Upper lobe of left lung (tissue), 6 donors: ENCODE measurements at places on chromosomes 2 and 18. TPM values are rescaled to one million over a fixed set of nuclear protein-coding genes. Genes with fewer than 3 reads are reported as not detected.

DNA sequence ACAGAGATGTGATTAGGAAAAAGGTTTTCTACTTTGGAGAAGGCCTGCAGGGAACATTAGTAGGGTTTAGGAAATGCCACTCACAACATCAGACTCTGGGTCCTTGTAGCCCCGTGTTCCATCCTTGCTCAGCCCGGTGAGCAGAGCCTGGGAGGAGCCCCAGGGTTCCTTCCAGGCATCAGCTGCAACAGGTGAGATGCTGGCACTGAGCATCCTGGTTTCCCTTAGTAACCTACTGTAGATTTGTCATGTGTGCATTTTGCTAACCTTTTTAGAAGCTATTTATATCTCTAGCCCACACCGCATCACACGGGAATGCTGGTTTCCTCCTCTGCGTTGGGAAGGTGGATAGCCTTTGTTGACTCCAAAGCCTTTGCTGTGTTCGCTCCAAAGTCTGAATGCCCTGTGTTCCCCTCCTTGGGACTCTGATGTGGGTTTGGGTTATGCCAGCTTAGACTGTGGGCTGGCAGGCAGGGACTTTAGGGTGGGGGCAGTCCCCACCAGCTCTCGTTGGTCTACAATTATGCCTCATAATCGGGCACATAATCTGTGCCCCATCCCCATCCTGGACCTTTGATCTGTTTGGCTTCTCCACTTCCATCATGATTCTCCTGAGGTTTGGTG, 69.3 kb downstream of the TMEM247 start:
- H3K36me3 ChIP-seq, result no peaks in the 10 kb centered on the region
- peaks cover 47% of the 10 kb centered on the region for H3K4me1 ChIP-seq
- no peak overlapping the region for H3K27ac ChIP-seq
- no peak overlapping the region for H3K4me3 ChIP-seq
- DNase-seq, result no peak

DNA sequence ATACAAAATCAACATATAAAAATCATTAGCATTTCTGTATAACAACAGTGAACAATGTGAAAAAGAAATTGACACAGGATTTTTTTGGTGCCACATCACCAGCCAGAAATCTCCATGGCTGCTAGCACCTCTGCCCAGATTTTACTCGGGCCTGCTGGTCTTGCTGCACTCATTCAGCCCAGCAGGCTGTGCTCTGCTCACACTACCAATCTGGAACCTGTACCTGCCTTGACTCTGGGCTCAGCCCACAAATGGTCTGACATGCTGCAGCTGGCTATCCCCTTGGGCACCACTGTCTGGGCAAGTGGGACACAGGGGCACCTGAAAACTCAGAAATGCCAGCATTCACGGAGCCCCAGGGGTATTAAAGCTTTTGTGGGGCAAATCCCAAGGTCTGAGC, 392.5 kb upstream of the NRXN1 start:
- H3K36me3 ChIP-seq, result no peaks in the 10 kb centered on the region
- H3K27ac ChIP-seq, result no peak overlapping the region
- H3K4me3 ChIP-seq, result no peak overlapping the region

ARHGAP15 gene
- total RNA-seq, result 15.3 TPM

DNA sequence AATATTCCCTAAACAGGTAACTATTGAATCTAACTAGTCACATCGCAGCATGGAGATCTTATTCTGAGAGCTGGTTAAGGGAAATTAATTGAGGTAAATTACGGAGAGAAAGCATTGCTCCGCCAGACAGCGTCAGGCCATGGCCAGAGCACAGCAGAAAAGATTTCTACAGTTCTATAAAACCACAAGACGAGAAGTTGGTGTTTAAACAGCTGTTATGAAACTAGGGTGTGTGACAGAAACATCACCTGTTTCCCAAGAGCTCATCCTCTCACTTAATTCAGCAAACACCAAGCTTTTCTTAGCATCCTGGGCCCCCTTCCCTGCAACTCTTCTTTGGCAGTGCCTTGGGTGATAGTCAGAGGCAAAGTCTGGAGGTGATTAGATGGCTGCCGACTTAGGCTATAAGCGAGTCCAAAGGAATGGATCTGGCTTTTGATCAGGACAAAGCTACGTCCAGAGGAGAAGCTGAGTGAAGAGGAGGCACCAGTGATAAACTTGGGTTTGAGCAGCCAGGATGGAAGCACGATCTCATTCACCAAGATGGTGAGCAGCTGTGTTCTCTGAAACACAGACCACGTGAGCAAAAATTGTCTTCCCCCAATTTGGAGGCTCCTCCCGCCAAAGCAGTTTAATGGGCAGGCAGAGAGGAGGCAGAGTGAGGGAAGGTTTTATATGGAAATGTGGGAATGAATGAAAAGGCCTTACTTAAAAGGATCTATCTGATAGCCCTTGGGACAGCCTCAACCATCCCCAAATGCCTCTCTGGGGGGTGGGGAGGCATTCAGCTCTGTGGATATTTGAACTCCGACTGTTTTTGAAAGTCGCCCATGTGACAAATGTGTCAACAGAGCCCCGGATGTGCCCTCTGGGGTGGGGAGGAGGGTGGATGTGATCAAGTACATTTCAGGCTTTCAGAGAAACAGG, 57.8 kb downstream of the PKDCC start:
- H3K36me3 ChIP-seq, result no peaks in the 10 kb centered on the region
- H3K27me3 ChIP-seq, result no peaks in the 10 kb centered on the region
- H3K4me1 ChIP-seq, result peaks cover 47% of the 10 kb centered on the region

DNA sequence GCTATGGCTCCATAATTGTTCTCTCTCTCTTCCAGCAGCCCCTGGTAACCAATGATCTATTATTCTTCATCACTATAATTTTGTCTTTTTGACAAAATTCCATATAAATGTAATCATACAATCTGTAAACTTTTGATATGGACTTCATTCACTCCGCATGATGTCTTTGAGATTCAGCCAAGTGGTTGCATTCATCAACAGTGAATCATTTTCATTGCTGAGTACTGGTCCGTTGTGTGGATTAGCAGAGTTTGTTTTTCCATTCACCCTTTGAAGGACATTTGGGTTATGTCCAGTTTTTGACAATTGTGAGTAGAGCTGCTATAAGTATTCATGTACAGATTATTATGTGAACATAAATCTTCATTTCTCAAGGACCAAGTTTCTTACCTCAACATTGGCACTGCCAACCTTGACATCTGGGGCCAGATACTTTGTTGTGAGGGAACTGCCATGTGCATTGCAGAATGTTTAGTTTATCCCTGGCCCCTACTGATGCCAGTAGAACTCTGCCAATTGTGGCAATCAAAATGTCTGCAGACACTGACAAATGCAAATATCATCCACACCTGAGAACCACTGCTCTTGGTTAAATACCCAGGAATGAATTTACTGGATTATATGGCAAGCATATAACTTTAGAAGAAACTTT, 48.4 kb upstream of the BCL2L11 start:
- H3K27ac ChIP-seq, result peak overlapping the region; percentile 9
- H3K27me3 ChIP-seq, result no peaks in the 10 kb centered on the region

MOGAT1 gene
- 4.4 TPM for total RNA-seq

- H3K27me3 ChIP-seq, result no peaks in the 10 kb centered on the region
- peaks cover 42% of the 10 kb centered on the region for H3K4me1 ChIP-seq
- no peaks in the 10 kb centered on the region for H3K36me3 ChIP-seq
- peak; percentile 24 for DNase-seq
Measured at GRCh38 chr2:105744909-105745853, at the start of gene NCK2. Gene NCK2 (plus strand): TSS chr2:105744912. CDS start chr2:105855064, 110,152 bp downstream.

CSRNP3 gene
- 2.0 TPM for total RNA-seq

- no peaks in the 10 kb centered on the region for H3K36me3 ChIP-seq
- H3K4me1 ChIP-seq, result peaks cover 4% of the 10 kb centered on the region
- no peak overlapping the region for H3K27ac ChIP-seq
- no peaks in the 10 kb centered on the region for H3K27me3 ChIP-seq
Measured at GRCh38 chr2:62231541-62231940, 35.6 kb downstream of the B3GNT2 start.

- H3K36me3 ChIP-seq, result no peaks in the 10 kb centered on the region
- H3K4me1 ChIP-seq, result peaks cover 13% of the 10 kb centered on the region
- no peak overlapping the region for H3K4me3 ChIP-seq
- no peak for DNase-seq
- H3K27me3 ChIP-seq, result no peaks in the 10 kb centered on the region
Measured at GRCh38 chr2:75604484-75604883, 42.1 kb upstream of the MRPL19 start.

DNA sequence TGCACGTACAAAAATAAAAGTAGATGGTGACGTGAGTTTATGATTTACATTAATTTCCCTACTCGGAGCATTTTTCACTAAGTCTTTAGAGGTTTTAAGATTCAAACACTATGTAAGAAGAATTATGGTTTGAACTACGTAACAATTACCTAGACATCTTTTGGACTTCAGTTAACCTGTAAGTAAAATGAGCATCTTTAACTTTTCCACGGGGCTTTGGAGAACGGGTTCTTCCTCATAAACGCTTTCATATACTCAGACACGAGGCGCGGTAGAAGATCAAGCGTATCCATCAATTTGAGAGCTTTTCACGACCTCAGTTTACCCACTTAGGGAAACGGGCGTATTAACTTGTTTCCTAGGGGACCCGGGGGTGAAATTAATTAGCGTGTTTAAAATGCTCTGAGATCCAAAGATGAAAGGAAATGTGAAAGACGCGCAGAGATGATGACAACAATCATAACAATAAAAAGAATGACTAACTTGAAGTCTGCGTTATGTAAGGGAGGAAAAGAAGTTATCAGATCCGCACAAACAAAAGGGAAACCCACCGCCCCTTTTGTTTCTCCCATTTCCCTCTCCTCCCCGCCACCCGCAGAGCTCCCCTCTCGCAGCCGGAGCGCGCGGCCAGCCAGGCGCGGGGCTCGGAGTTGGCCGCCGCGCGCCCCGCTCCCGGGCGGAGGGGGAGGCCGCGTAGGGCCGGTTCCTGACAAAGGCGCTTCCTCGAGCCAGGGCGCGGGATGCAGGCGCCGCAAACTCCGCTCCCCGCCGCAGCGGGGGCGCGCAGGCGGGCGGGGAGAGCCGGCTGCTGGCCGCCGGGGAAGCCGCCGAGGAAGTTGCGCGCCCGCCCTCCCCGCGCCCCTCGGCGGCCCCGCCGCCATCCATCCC, 807 bp downstream of the PELI1 start:
- H3K4me3 ChIP-seq, result peak overlapping the region; percentile 98
- no peak for DNase-seq
- H3K36me3 ChIP-seq, result no peaks in the 10 kb centered on the region
- no peaks in the 10 kb centered on the region for H3K27me3 ChIP-seq
- peaks cover 26% of the 10 kb centered on the region for H3K4me1 ChIP-seq

CAVIN2 gene
- 149 TPM for total RNA-seq

- no peak for DNase-seq
- no peaks in the 10 kb centered on the region for H3K27me3 ChIP-seq
- no peak overlapping the region for H3K4me3 ChIP-seq
- H3K4me1 ChIP-seq, result no peaks in the 10 kb centered on the region
Measured at GRCh38 chr2:123696799-123697410, 328.2 kb upstream of the CNTNAP5 start.

EVA1A gene
- 72.1 TPM for total RNA-seq

DNA sequence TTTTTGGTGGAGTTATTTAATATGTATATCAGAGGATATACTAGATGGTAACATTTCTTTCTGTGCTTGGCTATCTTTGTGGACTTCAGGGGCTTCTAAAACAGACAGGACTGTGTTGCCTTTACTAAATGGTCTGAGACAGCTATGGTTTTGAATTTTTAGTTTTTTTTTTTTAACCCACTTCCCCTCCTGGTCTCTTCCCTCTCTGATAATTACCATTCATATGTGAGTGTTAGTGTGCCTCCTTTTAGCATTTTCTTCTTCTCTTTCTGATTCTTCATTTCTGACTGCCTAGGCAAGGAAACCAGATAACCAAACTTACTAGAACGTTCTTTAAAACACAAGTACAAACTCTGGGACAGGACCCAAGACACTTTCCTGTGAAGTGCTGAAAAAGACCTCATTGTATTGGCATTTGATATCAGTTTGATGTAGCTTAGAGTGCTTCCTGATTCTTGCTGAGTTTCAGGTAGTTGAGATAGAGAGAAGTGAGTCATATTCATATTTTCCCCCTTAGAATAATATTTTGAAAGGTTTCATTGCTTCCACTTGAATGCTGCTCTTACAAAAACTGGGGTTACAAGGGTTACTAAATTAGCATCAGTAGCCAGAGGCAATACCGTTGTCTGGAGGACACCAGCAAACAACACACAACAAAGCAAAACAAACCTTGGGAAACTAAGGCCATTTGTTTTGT, 52.7 kb downstream of the SMAD4 start:
- no peak for DNase-seq
- no peaks in the 10 kb centered on the region for H3K4me1 ChIP-seq
- H3K27me3 ChIP-seq, result no peaks in the 10 kb centered on the region
- no peak overlapping the region for H3K4me3 ChIP-seq

DNA sequence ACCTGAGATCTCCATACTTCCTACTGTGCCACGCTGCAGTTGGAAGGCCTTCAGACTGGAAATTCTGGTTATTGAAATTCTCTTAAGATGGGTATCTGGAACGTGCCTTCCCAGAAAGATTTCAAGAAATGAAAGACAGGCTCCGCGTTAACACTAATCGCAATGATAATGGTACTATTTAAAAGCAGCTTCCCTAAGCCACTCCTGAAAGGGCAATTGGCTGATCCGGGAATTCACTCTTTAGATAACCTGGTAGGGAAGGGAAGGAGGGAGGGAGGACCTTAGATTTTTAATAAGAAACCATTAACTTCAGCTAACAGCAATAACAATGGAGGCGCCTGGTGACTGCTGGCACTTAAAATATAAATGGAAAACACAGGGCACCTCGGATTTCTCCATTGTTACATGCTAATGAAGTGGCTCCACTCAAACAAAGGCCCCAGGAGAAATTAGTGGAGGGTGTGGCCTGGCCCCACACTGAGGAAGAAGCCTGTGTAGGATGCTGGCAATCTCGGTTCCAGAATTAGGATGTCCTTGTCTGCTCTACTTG, 22.5 kb upstream of the MTA3 start:
- H3K4me1 ChIP-seq, result no peaks in the 10 kb centered on the region
- no peaks in the 10 kb centered on the region for H3K36me3 ChIP-seq
- DNase-seq, result no peak
- H3K27ac ChIP-seq, result no peak overlapping the region
- no peak overlapping the region for H3K4me3 ChIP-seq

GRCh38 chr2:179612108-179612507, 249.3 kb downstream of the ZNF385B start:
- no peak for DNase-seq
- H3K36me3 ChIP-seq, result no peaks in the 10 kb centered on the region
- no peaks in the 10 kb centered on the region for H3K27me3 ChIP-seq
- H3K4me3 ChIP-seq, result no peak overlapping the region

- H3K4me1 ChIP-seq, result peaks cover 6% of the 10 kb centered on the region
- H3K27ac ChIP-seq, result no peak overlapping the region
- peak; percentile 48 for DNase-seq
- no peak overlapping the region for H3K4me3 ChIP-seq
- no peaks in the 10 kb centered on the region for H3K27me3 ChIP-seq
- no peaks in the 10 kb centered on the region for H3K36me3 ChIP-seq
Measured at GRCh38 chr2:235026649-235027557, 75.1 kb downstream of the SH3BP4 start.

GRCh38 chr18:36757991-36758390, 70.8 kb downstream of the TPGS2 start:
- H3K36me3 ChIP-seq, result no peaks in the 10 kb centered on the region
- H3K4me3 ChIP-seq, result no peak overlapping the region
- no peak for DNase-seq
- H3K27me3 ChIP-seq, result no peaks in the 10 kb centered on the region
- no peak overlapping the region for H3K27ac ChIP-seq
- no peaks in the 10 kb centered on the region for H3K4me1 ChIP-seq

DSG1 gene
- total RNA-seq, result not detected

FOXD4L1 gene
- 0.43 TPM for total RNA-seq
